ENCODE measurements at places on chromosomes 6 and 20.

DNA sequence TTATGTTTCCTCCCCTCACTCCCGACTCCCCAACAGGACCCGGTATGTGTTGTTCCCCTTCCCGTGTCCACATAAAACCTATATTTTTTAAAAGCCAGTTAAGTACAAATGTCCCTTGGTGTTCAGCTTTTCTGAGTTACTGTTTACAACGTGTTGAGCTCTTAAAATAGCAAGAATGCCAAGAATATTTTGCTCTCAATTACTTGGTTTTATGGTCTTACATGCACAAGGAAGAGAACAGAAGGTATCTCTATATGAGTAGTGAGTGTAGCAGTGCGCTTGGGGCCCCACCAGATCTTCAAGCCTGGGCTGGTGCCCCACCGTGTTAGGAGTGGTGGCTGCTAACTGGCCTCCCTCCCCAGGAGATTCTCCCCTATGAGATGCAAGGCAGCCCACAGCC is 75.3 kb downstream of the RIN2 start:
- no peak for DNase-seq

DNA sequence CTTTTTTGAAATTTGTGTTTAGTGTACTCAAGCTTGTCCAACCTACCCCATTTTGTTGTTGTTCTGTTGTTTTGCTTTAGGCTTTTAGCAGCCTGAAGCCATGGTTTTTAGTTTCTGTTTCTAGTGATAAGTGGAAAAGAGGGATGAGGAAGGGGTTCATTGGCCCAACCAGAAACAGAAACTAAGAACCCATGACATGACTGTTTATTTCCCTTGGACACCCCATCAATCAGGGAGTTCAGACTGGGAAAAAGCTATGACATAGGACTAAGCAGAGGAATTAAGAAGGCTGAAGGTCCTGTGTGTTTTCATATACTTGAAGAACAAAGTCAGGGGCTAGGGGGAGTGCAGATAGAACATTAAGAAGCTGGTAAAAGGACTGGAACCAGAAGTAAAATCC is 194.5 kb upstream of the THEMIS start:
- no peak for DNase-seq

DNA sequence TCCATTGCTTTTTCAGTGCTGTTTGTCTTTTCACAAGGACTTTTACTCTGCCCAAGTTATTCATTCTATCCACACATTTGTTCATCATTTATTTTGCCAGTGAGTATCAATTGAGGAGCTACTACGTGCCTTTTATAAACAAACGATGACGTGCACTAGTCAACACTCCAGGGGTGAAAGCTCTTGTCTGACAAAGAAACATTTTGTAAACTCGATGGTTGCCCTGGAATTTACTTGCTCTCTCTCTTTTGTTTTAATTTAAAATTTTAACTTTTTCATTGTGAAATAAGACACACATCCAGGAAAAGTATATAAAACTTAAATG is 8.3 kb upstream of the MRPS18A start:
- DNase-seq: no peak

DNA sequence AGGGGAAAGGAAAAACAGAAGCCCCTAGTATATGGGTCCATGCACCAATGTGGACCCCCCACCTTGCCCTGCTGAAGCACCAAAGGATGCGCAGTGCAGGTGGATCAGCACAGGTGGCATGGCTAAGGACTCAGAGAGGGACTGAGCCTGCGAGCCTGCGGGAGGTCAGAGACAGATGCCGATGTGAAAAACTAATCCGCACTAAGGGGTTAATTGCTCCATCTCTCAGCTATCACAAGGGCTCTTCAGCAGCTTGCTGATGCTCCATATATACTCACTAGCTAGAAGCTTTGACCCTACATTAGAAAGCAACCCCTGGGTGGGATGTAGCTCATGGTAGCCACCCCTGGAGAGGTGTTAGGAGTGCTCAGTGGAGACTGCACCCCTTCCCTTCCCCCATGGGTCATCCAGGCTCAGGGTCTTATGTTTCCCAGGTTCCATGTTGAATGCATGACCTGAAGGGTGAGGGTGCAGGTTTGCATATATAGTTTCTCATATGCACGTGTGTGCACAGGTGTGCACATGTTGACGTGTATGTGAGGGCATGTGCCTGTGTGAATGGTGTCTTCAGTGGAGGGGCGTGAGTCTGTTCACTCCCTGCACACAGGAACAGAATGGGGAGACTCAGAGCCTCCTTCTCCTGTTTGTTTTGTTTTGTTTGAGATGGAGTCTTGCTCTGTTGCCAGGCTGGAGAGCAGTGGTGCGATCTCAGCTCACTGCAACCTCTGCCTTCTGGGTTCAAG is 13.4 kb upstream of the IP6K3 start:
- DNase-seq: no peak

GRCh38 chr6:52512199-52512598 is 64.7 kb downstream of the TRAM2 start:
- DNase-seq: no peak

All from activated CD8-positive, alpha-beta memory T cell treated with anti-CD3 and anti-CD28 coated beads, Interleukin-2, amount 50 U/mL, for 48 hours (primary cell).